ENCODE measurements at places on chromosomes 2 and 18.

GRCh38 chr2:203713381-203713780, 6.9 kb downstream of the CD28 start:
- DNase-seq, result no peak

DNA sequence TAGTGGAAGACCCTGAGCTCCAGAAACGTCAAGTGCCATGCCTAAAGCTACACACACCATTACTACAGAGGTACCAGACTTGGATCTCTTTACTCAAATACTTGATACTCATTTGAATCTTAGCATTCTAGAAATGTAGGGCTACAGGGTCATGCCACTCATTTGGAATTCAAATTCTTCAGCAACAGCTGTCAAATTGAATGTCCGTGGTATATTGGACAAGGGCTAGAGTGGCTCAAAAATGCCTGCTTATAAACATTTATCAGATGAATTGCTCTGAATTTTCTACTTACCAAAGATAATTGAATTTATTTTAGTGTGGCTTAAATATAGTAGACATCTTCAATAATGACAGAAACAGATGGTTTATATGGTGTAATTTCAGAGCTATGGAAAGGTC, 669.7 kb downstream of the SLC4A3 start:
- no peak for DNase-seq

DNA sequence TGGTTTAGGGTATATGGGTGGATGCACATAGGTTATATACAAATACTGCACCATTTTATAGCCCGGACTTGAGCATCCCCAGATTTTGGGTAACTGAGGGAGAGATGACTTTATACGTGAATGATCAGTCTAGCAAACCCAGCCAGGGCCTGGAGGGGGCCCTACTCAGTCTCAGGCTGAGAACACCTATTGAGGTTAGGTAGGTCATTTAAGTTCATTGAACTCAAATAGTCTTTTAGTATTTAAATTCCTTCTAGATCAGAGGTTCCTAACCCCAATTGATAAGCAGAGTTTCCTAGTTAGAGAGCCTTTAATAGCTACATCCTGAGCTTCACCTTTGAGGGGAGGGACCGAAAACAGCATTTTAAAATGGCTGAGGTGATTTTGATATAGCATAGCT, 487.0 kb downstream of the DCC start:
- no peak for DNase-seq

GRCh38 chr2:44975571-44976450, 33.4 kb downstream of the SIX2 start:
- DNase-seq, result no peak

GRCh38 chr18:62814132-62814759, 98.9 kb downstream of the PHLPP1 start:
- DNase-seq, result no peak

GRCh38 chr2:154681741-154682140, 16.8 kb upstream of the KCNJ3 start:
- DNase-seq, result no peak

- DNase-seq, result no peak
Observed at GRCh38 chr2:134288814-134289213, 34.9 kb downstream of the MGAT5 start.

DNA sequence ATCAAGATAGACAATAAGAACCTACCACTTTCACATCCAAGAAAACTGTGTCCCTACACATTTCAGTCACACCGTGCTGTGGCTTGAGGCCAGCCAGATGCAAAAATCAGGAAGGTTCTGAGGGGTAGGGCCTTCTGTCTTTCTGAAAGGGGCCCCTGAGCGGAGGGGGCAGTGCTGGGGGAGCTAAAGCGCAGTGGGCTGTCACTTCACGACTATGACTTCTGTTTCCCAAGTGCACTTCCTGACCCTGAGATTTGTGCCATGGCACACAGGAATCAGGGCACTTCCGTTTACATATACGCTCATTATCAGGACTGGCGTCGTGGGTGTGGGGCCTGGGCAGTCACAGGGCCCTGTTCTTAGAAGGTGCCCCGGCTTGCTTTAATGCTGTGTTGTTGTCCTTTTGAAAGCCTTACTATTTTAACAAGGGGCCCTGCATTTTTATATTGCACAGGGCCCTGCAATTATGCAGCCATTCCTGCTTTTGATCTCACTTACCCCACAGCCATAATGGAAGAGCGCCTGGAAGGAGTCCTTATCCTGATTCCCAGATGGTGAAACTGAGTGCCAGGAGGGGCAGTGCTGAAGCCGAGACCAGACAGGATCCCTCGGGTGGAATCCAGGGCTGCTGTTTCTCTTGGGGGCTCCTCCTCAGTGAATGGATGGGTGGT, 620 bp downstream of the NGEF start:
- DNase-seq, result no peak

- DNase-seq, result no peak
Observed at GRCh38 chr2:236259371-236259770, 4.8 kb downstream of the ASB18 start.

DNA sequence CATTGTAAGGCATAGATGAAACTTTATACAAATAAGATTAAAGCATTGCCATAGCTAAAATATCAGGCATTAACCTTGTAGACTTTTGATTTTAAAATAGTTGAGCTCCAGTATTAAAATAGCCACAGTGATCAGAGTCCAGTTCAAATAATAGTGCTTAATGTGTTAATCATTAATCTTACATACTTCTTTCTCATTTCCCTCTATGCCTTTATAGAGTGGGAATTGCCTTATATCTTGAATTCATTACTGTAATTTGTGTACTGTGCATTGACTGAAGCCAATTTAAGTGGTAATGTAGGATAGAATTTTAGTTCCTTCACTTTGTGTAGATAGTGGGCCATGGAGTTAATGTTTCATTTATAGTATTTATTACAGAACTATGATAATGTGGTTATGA, 549.2 kb upstream of the VWC2L start:
- DNase-seq, result no peak

- DNase-seq, result no peak
Observed at GRCh38 chr2:47127862-47128543, 27.1 kb downstream of the STPG4 start.

DNA sequence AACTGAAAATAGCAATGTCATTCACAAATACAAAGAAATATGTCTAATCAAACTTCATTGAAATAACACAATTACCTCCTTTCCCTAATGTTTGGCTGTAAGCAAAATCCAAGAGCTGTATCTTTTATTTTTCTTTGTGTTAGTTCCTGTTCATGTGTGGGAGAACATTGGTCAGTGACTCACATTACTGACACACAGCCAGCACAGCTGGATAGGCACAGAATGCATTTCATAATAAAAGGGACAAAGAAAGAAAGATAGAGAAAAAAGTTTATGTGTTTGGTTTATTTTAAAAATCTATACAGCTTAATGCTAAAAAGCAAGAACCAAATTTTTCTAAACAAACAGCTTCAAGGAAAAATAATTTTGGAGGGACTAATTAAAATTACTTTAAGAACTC, 185.6 kb upstream of the COL3A1 start:
- DNase-seq, result no peak

GRCh38 chr2:172467382-172467781, 40.0 kb downstream of the ITGA6 start:
- no peak for DNase-seq

DNA sequence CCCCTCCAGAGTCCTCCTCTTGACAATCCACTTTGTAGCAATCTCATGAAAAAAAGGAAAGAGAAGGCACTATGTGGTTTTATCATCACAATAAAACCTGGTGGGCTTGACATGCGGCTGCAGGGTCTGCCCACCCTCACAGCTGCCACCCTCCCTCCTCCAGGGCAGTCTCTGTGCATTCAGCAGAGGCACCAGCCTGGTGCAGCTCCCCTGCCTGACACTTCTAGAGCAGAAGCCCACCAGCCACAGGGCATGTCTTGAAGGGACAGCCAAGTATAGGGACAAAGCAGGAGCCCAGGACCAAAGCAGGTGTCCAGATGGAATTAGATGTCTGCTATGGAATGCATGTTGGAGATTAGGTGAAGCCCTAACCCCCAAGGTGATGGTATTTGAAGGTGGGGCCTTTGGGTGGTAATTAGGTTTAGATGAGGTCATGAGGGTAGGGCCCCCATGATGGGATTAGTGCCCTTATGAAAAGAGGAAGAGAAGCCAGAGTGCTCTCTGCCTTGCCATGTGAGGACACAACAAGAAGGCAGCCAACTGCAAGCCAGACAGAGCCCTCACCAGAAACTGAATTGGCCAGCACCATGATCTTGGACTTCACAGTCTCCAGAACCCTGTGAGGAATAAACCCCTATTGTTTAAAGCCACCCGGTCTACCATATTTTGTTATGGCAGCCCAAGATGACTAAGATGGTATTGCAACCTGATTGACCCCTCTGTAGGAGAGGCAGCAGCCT, 86.9 kb downstream of the MCFD2 start:
- no peak for DNase-seq

GRCh38 chr18:79457652-79458051, 61.9 kb downstream of the NFATC1 start:
- DNase-seq, result no peak

DNA sequence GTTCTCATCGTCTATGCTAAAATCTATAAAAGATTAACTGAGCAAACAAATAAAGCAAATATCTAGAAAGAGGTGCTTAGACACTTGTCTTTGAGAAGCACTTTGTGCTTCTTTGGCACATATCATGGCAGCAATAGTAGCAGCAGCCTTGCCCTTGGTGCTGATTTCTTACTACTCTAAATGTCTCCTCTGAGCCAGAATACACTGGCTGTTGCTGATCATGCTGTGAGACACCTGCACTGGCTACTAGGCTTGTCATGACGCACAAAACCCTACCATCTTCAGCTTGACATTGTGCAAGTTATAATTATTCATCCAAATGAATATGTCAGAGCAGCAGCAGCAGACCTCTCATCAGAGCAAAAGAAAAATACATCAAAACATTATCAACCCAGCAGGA, 46.7 kb downstream of the FANCL start:
- no peak for DNase-seq

DNA sequence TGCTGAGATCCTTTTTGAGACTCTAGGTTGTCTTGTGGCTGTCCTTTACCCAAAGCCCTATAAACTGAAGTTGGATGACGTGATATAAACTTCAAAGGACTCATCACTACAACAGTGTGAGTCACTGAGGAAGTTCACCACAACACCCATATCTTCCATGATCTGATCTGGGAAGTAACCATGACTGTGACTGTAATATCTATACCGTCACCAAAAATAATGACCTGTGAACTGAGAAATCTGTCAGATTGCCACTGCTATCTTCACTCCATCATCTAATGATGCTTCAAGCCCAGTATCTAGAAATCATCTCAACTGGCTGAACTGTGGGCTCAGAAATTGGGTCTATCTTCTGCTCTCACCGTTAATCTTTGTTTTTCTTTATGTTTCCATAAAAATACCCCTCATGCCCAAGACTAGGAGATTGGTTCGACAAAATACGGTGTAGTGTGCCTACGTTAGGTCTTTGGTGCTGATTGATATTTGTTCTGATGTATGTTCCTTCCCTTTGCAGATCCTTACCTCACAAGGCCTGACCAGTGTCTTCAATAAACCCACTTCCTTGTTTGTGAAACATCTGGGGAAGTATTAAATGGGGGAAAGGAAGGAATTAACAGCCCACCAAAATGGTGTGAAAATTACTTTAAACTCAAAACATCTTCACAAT, 78.2 kb downstream of the MYL12B start:
- DNase-seq, result no peak

DNA sequence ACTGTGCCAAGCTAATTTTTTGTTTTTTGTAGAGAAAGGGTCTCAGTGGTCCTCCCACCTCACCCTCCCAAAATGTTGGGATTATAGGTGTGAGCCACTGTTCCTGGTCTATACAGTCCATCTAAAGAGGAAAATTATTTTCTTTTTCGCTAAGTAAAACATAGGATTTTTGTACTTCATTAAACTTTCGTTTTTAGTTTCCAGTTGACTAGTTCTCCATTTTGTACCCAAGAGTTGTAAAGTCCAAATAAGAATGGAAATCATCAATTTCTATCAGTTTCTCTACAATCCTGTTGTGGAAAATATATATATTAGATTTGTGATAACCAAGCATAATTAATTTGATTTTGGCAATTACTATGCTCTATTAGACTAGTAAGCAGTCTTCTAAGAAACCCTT, 156.4 kb downstream of the BABAM2 start:
- no peak for DNase-seq

GRCh38 chr2:85266146-85267041, 61.4 kb downstream of the TGOLN2 start:
- DNase-seq, result peak; percentile 32

- no peak for DNase-seq
Observed at GRCh38 chr18:49725809-49726674, 87.3 kb downstream of the ACAA2 start.

DNA sequence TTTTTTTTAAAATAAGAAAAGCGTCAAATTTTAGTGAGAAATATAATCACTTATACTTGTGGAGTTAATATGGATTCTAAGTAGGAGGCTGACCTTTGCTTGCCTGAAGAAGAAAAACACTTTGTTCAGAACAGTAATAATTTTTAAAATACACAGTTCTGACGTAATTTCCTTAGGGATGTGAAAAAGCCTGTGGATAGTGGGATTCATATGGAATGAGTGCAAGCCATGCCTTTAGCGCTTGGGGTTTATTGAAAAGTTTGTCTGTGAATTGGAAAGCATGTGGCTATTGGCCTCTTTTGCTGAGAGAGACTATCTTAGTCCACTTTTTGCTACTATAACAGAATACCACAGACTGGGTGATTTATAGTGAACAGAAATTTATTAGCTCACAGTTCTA, 151.3 kb downstream of the CCDC85A start:
- no peak for DNase-seq

DNA sequence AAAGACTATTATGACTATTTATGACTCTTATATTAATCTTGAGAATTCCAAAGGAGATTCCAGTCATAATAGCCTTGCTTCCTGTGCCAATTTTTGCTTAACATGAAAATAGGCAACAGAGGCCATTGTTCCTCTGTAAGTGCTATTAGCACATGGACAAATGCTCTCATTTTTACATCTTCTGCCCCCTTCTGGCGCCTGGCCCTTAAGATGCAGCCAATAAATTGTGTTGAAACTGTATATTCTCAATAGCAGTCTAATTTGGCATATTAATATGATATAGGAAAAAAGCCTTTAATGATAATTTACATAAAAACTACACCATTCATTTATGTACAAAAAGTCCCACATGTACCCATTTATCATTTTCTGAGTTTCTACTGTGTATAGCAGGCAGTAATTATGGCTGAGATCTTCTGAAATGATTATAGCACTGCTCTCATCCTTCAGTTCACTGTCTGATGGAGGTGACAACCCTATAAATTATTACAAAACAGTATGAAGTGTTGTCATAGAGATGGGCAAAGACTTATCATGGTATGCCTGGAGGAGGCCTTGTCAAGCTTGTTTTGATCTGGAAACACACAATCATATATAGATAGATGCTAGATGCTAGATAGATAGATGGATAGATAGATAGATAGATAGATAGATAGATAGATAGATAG, 613.3 kb downstream of the TSN start:
- DNase-seq, result no peak

Measured in stimulated activated CD4-positive, alpha-beta T cell treated with anti-CD3 and anti-CD28 coated beads, Interleukin-1b, Interleukin-23, amount 100 ng/mL, for 1 hour (primary cell).